ENCODE measurements at places on chromosomes 1 and 21.
A peak's percentile ranks its signal among the peaks of the same experiment; 100 is the strongest.

GRCh38 chr1:205260948-205261732 is 33.4 kb downstream of the TMCC2 start:
- H3K4me1 ChIP-seq = no peaks in the 10 kb centered on the region
- no peak overlapping the region for H3K4me3 ChIP-seq
- no peak for DNase-seq
- no peaks in the 10 kb centered on the region for H3K36me3 ChIP-seq
- no peak overlapping the region for H3K27ac ChIP-seq
- H3K27me3 ChIP-seq = no peaks in the 10 kb centered on the region

DNA sequence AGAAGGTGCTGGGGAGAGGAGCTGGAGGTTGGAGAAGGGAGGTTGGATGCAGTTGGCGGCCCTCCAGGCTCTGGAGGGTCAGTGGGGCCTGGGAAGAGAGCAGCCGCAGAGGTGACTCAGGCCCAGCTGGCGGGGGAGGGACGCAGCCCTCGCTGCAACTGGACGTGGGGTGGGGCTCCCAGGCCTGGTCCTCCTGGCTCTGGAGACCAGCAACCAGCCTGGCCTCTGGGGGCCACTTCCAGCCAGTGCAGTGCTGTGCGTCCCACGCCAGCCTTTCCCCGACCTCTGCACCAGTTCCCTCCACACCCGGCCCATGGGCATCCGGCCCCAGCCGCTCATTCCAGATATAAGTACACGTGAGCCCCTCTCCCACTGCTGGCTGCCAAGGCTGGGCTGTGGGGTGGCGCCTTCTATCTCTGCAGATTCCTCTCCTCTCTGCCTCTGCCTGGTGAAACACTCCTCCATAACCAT is 38.0 kb upstream of the COL18A1 start:
- H3K27me3 ChIP-seq = no peaks in the 10 kb centered on the region
- H3K27ac ChIP-seq = peak overlapping the region; percentile 46
- no peaks in the 10 kb centered on the region for H3K36me3 ChIP-seq
- no peaks in the 10 kb centered on the region for H3K4me1 ChIP-seq

DNA sequence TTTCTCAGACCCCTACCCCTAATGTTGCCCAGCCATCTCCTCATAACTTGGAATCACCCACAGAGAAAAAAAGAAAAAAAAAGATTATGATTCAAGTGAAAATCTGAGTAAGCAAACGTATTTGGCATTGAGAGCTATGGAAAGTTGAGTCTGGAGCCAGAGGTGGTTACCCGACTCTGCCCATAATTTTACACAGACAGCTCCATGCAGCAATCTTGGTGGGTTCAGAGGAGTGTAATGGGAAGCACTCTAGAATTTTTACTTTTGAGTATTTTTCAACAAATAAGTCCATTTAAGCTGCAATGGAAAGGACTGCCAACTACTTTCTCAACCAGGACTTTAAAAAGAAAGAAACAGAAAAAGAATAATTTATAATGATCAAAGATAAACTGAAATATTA is 62.7 kb downstream of the ZC3H11B start:
- no peak for DNase-seq
- H3K27me3 ChIP-seq = no peaks in the 10 kb centered on the region
- no peak overlapping the region for H3K27ac ChIP-seq
- H3K36me3 ChIP-seq = no peaks in the 10 kb centered on the region
- no peaks in the 10 kb centered on the region for H3K4me1 ChIP-seq

DNA sequence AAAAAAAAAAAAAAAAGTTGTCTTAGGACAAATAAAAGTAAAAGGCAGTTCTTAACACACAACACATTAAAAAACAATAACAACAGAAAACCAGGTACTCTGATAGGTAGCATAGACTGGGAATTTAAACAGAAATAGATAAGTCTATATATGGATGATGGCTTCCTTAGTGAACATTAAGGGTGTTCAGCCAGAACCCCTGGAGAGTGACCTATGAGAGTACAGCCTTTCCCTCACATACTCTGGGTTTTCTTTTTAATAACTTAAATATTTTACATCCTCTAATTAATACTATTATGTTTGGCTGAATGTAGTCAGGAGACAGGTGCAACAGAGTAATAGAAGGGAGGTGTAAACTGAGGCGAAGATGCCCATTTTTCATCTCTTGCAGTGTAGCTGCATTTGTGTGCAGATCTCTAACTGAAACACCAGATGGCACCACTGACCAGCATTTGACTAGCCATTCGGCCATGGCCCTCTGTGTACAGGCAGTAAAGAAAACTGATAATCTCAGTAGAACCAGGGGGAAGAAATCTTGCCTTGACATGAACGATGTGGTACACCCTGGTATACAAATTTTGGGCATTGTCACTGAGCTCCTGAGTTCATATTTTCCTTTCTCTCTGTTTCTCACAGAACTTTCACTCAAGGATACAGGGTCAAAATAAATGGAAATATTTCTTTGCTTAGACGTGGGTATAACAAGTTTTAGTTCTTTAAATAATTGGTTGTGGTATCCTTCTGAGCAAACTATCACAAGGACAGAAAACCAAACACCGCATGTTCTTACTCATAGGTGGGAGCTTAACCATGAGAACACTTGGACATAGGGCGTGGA is 7.6 kb downstream of the TTF2 start:
- no peak overlapping the region for H3K27ac ChIP-seq
- no peak overlapping the region for H3K4me3 ChIP-seq
- peak; percentile 66 for DNase-seq
- no peaks in the 10 kb centered on the region for H3K36me3 ChIP-seq
- no peaks in the 10 kb centered on the region for H3K4me1 ChIP-seq
- no peaks in the 10 kb centered on the region for H3K27me3 ChIP-seq

DNA sequence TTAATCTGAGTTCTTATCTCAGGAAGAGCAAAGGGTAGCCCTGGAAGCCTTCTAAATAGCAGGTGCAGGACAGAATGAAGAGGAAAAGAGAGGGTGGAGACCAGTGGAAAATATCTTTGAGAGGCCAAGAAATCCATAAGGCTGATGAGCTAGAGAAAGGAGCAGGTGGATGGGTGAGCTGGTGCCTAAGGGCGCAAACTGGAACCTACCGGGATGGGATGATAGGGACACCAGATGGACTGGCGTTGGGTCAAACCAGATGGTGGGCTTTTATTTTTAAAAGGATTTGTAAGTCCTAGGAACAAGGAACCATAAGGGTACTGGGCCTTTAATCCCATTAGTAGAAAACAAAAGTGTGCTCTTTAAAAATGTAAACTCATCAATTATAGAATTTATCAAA is 59.7 kb downstream of the RGL1 start:
- no peak overlapping the region for H3K4me3 ChIP-seq
- no peaks in the 10 kb centered on the region for H3K36me3 ChIP-seq

Data from thyroid gland (tissue), 4 donors.